ENCODE measurements at places on chromosomes 16 and 17. TPM values are rescaled to one million over a fixed set of nuclear protein-coding genes. Genes with fewer than 3 reads are reported as not detected.

DNA sequence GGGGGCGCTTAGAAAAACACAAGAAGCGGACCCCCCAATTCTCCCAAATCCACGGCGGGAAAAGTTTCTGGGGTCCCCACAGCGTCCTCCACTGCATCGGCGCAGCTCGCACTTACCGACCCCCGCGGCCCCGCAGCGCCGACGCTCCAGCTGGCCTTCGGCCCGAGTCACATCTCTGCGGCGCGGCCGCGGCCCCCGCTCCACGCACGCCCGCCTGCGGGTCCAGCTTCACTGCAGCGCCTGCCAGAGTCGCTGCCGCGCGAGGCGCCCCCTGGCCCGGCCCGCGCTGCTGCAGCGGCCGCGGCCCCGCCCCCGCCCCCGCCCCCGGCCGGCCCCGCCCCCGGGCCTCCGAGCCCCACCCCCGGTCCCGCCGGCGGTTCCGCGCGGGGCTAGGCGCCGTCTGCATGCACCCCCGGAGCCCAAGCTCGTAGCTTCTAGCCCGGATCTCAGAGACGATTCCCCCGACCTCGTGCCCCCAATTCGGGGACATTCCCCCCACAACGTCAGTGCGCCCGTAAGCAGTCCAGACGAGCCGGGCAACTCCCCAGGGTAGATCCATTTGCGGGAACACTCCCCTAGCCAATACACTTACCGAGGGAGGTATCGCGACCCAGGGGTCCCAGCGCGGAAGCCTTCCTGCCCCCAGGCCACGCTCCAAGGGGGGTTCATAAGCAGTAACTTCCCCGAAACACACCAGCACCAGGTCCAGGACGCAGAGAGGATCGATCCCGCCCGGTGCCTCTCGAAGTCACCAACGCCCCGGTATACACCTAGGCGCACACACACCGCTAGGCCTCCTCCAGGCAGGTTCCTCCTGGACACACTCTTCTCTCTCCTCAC lies at the start of gene GPRC5B:
GPRC5B (minus strand) TSS at position 238 of the 840 bp plus-strand sequence. CDS start 12,003 bp downstream, outside the sequence.
- peaks cover 2% of the 10 kb centered on the region for H3K4me1 ChIP-seq
- peak within 1 kb of the TSS; percentile 22 for H3K27ac ChIP-seq
- no peaks in the 10 kb centered on the region for H3K27me3 ChIP-seq
- H3K36me3 ChIP-seq: peaks cover 17% of the 10 kb centered on the region

DNA sequence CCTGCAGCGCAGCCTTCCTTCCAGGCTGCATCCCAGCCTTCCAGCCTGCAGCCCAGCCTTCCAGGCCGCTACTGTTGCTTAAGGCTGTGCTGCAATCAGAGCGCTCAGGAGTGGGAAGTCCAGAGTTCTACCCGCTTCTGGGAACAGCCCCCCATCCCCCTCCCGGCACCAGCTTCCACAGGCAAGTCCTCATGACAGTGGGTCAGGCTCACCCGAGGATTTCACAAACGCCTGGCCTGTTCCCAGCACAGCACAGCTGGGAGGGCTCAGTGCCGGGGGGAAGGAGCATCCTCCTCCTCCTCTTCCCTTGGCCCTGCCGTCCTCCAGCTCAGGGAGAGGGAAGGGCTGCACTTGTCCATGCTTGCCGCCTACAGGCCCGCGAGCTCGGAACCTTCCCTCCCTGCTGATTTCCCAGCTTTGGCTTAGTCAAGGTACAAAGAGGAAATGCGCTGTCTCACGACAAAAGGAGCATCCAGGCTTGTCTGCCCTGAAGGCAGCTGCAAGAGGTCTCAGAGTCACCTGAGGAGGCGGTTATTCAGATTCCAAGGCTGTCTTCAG lies 8.3 kb downstream of the SOCS3 start:
- H3K27me3 ChIP-seq: no peaks in the 10 kb centered on the region
- H3K27ac ChIP-seq: peak overlapping the region; percentile 92
- DNase-seq: peak; percentile 79
- no peaks in the 10 kb centered on the region for H3K36me3 ChIP-seq
- peaks cover 13% of the 10 kb centered on the region for H3K4me1 ChIP-seq
- H3K4me3 ChIP-seq: no peak overlapping the region

DNA sequence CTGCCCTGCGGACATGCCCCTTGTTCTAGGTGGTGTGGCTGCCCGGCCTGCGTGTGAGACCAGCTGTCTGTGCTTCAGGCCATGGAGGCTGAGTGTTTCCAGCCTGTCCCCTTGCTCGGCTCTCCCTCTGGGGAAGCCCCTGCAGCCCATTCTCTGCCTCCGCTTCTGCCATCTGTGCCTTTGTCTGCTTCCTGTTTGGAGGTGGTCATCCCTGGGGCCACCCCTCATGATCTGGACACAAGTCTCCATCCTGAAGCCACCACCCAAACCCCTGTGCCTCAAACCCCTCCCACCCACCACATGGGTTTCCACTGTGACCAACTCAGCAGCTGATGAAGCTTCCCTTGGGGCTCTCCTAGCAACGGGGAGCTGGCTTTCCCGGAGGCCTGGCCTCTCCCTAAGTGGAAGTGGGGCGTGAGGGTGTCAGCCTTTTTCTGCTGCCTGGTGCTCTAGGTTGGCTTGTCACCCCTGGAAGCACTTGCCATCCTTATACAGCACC lies 184.9 kb downstream of the SEC14L1 start:
- DNase-seq: no peak
- no peaks in the 10 kb centered on the region for H3K27me3 ChIP-seq
- peak overlapping the region; percentile 53 for H3K27ac ChIP-seq

PRSS36 gene
- polyA plus RNA-seq: 19.2 TPM

NLRC3 gene
- polyA plus RNA-seq: 0.67 TPM
